ENCODE measurements at places on chromosomes 5 and 9. TPM values are rescaled to one million over a fixed set of nuclear protein-coding genes. Genes with fewer than 3 reads are reported as not detected.

DNA sequence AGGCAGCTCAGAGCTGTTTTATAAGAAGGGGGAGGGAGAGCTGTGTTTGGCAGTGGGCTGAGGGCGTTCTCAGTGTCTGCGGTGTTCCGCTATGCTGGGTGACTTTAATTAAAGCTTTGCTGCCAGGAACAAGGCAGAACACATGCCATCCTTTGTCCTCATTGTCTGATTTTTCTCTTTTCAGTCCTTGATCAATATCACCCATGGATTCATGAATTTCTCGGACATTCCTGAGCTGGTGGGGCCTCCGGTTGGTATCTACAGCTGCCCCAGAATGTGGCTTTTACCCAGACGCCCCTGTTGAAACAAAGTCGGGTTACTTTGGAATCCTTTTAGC lies 66.5 kb upstream of the TGFBR1 start:
- no peak for ATAC-seq
- no peaks in the 10 kb centered on the region for H3K36me3 ChIP-seq
- H3K27me3 ChIP-seq, result no peaks in the 10 kb centered on the region
- no peak overlapping the region for H3K4me3 ChIP-seq
- H3K27ac ChIP-seq, result no peak overlapping the region

GRCh38 chr9:121601194-121601593 lies 50.2 kb upstream of the DAB2IP start:
- peaks cover 22% of the 10 kb centered on the region for H3K4me1 ChIP-seq
- H3K36me3 ChIP-seq, result no peaks in the 10 kb centered on the region
- no peak for ATAC-seq
- H3K27me3 ChIP-seq, result no peaks in the 10 kb centered on the region
- H3K27ac ChIP-seq, result no peak overlapping the region

DNA sequence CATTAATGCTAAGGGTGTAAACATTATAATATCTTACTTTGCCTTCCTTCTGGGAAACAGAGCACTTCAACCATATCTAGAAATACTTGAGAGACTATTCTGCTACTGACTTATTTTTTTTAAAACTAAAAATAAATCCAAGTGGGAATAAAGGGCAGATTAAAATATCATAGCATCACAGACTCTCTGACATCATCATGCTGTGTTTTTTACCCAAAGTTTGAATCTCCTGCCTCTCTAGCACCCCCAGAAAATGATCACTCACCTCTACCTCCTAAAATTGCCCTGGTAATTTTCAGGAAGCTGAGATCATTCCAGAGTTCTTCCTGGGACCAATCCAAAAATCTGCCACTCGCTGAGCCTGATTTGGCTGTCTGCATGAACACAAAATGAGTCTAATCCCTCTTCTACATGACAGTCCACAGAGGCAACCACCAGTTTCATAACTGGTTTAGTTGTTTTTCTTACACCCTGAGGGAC lies 813.8 kb upstream of the DMAC1 start:
- H3K4me1 ChIP-seq, result no peaks in the 10 kb centered on the region
- no peaks in the 10 kb centered on the region for H3K36me3 ChIP-seq
- H3K27me3 ChIP-seq, result no peaks in the 10 kb centered on the region
- no peak overlapping the region for H3K27ac ChIP-seq
- H3K4me3 ChIP-seq, result no peak overlapping the region

The TSSK1B gene
- not detected for total RNA-seq

The CARTPT gene
- total RNA-seq, result 8.8 TPM

The LRRC14B gene
- total RNA-seq, result not detected
